Left kidney (tissue), 8 donors: ENCODE measurements at places on chromosomes 12 and 14.
A peak's percentile ranks its signal among the peaks of the same experiment; 100 is the strongest.

DNA sequence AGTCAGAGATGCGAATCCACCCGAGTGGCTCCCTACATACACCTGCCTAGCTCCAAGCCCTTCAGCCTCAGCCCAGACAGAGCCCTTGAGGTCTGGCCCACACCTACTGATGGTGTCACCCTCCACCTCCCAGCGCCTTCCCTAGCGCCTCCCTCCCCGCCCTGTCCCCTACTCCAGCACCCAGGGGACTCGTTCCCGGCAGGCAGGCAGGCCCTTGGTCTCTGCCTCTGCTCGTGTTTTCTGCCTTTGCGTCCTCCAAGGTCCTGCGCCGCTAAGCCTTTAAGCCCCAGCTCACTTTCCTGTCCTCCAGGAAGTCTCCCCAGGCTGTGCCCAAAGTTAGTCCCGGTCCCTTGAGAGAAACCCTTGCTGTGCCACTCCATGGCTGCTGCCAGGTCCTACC lies 12.7 kb downstream of the INF2 start:
- DNase-seq, result no peak

GRCh38 chr12:15633201-15633600 lies 156.0 kb downstream of the EPS8 start:
- DNase-seq, result no peak

DNA sequence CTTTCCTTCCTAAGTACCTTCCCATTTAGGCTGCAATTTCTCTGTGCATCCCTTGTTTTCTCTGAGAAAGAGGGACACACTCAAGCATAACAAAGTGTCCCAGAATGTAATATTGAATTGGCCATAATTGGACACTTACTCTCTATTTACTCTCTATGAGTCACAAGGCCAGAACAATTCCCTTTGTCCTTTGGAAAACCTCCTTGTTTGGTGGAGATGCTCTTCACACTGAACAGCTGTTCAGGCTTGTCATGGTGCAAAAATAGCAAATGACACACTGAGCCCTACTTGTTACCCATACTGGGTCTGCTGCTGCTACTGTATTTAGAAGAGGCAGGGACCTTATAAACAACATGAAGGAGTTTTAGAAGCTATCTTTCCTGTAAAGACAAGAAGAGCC lies 1590.5 kb upstream of the TMEM132C start:
- DNase-seq, result no peak

GRCh38 chr12:113766131-113766878 lies 199.8 kb downstream of the RBM19 start:
- DNase-seq, result no peak

DNA sequence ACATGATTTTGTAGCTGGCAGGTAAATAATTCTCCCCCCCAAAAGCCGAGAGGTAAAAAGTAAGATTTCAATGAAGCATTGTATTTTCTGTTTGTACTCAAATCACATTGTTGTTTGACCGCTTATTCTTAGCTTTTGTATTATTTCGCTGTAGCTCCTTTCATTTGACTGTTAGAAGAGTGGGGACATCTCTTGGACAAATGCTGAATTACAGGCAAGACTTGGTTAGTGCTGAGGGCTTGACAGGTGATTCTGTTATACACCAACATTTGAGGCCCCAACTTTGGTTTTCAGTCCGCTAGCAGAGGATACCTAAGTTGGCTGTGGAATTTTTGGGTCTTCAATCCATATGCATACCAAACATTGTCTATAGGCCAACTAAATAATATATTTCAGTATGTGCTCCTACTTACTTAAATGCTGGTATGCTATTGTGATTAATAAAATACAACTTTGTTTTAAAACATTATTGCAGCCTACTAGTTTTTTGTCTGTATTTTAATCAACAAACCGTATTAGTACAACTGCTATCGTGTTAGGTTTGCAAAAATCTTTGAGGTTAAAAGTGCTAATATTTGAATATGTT lies 102.2 kb downstream of the ERC1 start:
- peak; percentile 68 for DNase-seq

DNA sequence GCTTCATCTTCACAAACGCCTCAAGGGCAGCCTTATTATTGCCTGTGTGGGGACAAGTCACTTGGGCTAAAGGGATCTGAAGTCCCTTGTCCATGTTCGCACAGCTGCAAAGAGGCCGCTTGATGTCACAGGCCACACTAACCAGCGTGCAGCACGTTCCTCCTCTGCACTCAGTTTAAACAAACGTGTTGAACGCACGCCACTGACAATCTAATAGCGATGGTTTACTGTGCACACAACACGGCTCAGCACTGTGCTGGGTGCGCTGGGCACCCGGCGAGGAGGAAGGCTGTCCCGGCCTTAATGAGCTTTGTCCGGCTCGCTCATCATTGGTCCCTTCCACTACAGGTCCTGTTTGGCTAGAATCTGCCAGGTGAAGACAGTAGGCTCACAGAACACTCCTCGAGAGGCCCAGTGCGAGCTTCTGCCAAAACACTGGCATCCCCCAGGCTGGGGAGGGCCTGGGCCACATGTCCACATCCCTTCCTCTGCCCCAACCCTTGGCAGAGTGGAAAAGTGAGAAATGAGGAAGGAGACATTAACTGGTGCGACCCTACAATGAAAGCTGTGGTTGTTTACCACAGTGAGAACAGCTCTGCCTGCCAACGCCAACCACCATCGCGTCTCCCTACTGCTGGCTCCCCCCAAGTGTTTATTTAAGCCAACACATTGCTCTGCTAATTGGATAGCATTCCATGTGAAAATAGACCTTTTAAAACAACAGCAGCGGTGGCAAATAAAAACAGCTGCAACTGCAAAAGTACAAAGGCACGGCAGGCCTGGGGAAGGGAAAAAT lies 113.2 kb downstream of the RBM19 start:
- DNase-seq, result no peak

- DNase-seq, result no peak
Measured at GRCh38 chr14:80549141-80549540, 337.8 kb upstream of the DIO2 start.

DNA sequence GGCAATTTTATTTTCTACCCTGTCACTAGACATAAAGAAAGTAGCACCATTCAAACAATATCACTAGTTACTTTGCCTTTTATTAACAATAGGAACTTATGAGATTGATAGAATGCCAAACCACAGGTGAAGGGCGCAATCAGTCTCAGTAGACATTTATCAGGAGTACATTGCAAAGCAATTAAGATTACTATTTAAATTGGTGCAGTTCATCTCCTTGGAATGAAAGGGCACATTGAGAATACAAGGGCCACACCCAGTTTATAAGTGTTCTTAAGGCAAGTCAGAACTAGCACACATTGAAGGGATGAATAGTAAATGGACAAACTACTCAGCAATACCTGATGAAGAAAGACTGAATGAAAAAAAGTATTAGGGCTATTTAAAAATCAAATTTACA lies 601.4 kb downstream of the C12orf50 start:
- DNase-seq, result no peak

GRCh38 chr14:29734732-29735131 lies 192.9 kb downstream of the PRKD1 start:
- DNase-seq, result no peak

- no peak for DNase-seq
Measured at GRCh38 chr12:5318874-5319273, 113.0 kb upstream of the NTF3 start.

- DNase-seq, result no peak
Measured at GRCh38 chr12:63949902-63950301, 105.4 kb downstream of the SRGAP1 start.

- no peak for DNase-seq
Measured at GRCh38 chr12:93913845-93914244, 234.5 kb upstream of the PLXNC1 start.

GRCh38 chr12:97545804-97546203 lies 83.2 kb downstream of the RMST start:
- DNase-seq, result no peak

DNA sequence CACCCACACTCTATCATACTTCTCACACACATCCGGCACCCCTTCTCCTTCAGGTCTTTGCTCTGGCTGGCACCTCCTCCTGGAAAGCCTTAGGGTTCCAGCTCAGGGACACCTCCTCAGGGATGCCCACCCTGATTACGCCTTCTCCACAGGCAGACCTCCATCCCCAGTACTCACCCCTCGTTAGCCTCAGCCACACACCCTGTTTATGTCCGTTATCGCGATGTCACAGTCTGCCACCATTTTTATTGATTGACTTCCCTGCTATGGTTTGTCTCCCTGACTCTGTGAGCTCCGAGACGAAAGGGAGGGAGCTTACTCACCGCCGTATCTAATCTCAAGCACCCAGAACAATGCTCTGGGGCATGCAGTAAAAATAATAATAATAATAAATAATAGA lies 191.7 kb upstream of the LHX5 start:
- DNase-seq, result no peak

GRCh38 chr12:9034095-9034494 lies 44.7 kb downstream of the KLRG1 start:
- no peak for DNase-seq

DNA sequence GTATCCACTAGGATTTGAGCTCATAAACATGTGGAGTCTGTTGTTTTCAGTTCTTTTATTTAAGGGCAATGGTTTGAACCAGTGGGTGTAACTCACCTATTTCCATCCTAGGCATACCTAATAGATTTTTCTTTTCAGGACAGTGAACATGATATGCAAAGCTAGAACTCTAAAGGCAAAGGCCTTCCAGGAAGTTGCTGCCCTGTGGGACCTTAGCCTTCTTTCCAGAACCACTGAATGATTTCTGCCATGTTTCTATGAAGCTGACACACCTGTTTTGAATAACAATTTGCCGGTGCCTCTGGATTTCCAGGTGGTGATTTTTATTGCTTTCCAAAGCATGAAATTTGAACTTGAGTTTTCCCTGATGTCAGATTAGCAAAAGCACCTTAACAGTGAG lies 372.9 kb upstream of the FAR2 start:
- peak; percentile 21 for DNase-seq

DNA sequence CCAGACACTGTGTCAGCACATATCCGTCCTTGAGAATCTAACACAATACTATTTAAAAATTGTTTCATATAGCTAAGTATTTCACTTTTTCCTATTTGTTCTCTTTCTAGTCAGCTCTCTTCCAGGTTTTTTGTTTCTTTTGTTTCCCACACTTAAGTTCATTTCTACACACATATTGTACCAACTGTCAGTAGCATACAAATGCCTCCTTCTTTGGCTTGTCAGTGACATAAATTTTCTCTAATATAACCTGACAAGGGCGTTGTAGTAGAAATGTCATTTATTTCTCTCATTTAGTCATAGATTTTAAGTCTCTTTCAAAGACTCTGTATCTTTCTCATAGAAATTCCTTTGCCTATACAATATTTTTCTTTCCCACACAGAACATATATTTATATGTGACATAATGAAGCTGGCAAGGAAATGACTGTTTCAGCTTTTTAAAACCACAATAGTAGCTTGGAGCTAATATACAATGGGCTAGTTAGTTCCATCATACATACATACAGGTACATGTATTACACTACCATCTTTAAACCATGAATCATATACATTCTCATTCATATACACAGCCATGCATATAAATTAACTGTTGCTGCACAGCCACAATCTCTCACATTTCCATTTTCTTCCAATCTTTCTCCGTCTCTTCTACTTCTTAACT lies 42.3 kb upstream of the EPS8 start:
- no peak for DNase-seq

DNA sequence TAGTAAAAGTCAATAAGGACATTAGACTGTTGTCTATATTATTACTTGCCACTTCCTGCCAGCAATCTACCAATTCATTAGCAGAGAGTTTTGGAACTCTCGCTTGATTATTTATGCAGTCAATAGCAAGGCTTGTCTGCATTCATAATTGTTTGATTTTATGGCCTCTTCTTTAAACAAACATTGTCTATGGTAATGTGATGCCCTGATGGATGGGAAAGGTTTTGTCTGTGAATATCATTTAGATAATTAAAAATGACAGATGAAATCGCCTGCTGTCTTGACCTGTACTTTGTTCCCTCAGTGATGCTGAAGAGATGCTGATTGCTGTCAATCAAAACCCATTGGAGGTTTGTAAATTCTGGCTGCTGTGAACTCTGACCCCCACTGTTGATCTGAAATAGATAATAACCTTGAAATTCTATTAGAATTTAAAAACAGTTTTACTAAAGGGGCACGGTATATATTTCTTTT lies 455.3 kb downstream of the NPAS3 start:
- no peak for DNase-seq

DNA sequence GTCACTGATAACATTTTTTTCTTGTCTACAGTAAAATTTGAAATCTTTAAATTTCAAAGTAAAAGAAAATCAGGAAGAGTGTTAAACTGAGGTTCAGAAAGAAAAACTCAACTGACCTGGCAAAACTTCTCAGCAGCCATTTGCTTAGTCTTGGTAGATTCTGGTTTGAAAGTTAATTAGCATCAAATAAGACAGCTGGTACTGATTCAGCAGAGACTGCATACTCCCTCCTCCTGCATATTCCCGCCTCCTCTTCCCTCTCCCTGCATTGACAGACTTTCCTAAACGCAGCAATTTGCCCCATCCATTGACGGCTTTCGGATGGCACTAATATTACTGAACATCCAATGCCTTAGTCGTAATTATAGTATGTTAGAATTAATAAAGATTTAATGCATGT lies 520.8 kb downstream of the FLRT2 start:
- no peak for DNase-seq

DNA sequence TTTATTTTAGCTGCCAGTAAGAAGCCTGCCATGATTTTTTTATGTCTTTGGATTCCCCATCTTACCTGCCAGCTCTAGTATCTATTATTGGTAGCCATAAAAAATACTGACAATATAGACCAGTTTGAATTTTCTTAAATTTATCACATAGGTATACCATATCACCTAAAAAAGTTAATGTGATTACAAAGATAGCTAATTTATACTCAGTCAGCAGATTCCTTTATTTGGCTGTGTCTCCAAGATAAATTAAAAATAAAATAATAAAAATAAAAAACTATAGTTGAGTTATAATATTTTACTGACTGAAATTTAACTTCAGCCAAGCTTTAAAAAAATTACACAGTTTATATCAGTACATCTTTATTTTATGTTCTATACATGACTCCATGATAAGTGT lies 128.3 kb downstream of the GPHN start:
- no peak for DNase-seq

GRCh38 chr14:68986225-68986624 lies 7.1 kb upstream of the ACTN1 start:
- DNase-seq, result no peak

GRCh38 chr12:53378724-53379388 lies 1.1 kb upstream of the SP1 start:
- DNase-seq, result no peak

DNA sequence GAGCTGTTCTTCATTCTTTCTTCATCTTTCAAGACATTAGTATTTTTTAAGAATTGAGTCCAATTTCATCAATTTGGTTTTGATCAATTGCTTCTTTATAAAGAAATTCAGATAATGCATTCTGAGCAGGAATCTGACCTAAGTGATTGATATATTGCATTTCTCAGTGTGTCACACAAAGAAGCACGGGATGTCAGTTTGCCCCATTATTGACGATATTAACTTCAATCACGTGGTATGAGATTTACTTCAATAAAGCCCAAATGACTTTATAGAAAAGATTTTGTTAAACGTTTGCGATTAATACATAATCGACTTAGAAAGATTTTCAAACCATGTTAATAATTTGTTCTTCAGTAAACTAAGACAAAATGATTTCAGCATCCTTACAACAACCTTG lies 1254.2 kb downstream of the FSCB start:
- no peak for DNase-seq
